ENCODE measurements at places on chromosomes 3 and 15.

DNA sequence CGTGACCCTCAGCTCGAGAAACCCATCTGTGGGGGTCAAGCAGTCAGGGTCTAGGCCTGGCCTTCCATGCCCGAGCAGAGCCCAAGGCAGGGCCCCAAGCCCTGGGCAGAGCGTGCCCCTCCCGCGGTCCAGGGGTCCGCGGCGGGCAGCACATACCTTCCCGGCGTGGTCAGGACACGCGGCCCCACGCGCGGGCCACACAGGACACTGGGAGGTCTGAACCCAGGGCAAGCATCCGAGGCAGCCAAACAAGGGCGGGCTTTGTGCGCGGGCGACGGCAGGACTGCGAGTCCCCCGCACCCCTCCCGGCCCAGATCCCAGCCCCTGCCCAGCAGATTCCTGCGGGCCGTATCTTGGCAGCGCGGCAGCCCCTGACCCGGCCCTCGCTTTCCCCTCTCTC is 61.6 kb upstream of the ACAN start:
- no peak for DNase-seq

- no peak for DNase-seq
Measured at GRCh38 chr3:129425213-129425612, 3.2 kb downstream of the EFCAB12 start.

GRCh38 chr3:123723070-123723469 is 138.2 kb upstream of the HACD2 start:
- no peak for DNase-seq

DNA sequence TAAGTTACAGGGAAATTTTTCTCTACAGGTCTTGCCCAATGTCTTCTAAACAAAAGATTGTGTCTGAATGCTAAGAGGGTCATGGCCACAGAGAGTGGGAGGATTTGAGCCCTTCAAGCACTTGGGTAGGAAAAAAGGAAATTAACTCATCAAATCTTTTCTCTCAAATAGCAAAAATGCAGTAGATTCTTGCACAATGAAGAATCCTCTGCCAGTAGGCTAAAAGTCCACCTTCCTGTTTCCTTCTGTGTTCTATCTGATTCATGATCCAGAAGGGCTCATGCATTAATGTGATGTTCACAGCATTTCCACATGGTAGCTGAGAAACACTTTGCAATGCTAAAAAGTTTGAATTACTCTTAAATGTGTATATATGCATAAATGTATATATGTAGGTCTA is 177.1 kb downstream of the CD47 start:
- no peak for DNase-seq

DNA sequence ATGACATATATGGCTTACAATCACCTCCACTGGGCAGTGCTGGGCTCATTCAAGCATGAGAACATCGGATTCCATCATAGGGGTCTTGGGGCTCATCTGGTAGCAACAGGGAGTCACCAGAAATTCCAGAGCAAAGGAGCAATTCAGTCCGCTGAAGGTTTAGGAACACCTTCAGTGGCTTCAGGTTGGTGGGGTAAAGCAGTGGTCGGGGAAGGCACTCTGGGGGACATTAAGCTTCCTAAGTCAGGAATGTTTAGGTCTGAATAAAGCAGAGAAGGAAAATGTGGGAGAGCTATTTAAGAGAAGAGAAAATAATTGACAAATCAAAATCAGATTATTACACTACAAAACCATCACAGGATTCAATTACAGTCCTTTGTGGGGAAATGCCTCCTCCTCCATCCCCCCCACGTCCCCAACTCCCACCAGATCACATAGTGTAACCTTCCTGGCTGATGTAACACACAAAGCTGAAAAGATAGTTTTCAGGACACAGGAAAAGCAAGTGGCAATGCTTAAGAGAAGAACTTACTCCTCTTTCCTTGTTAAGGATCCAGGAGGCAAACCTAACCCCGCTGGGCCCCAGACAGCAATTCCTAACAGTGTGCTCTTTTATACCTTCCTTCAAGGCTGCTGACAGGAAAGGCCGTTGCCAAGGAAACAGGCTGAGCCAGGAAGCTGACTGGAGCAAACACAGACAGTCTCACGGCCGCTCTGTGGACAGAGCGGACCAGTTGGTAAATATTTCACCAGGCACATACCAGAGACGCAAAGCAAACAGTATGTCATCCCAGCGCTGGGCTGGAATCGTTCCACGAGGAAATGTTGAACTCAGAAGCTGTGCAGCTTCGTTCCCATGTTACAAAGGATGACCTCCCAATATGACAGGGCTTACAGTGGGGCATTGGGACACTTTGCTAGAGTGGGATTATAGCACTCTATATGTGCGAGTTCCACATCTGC is 57.5 kb upstream of the LMCD1 start:
- no peak for DNase-seq

DNA sequence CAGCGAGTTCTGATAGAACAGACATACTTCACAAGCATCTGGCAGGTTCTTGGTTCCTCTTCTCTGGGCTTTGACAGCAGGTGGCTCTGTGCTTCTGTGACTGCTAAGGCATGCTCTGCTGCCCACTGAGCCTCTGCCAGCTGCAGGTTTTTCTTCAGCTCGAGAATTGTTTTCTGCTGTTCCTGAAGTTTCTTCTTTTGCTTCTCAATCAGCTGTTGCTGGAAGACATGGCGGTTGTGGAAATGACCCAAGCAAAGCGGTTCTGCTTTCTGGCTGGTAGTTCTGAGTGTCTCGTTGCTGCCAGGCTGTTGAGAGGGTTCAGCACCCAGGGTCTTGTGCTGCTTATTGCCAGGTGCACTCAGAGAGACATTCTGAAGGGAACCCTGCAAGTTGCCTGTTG is 50.8 kb downstream of the CCDC191 start:
- no peak for DNase-seq

GRCh38 chr3:170418422-170419398 is at the start of gene CLDN11:
Gene CLDN11 (plus strand): TSS chr3:170418868. CDS start chr3:170419067, 199 bp downstream.
- DNase-seq = no peak

DNA sequence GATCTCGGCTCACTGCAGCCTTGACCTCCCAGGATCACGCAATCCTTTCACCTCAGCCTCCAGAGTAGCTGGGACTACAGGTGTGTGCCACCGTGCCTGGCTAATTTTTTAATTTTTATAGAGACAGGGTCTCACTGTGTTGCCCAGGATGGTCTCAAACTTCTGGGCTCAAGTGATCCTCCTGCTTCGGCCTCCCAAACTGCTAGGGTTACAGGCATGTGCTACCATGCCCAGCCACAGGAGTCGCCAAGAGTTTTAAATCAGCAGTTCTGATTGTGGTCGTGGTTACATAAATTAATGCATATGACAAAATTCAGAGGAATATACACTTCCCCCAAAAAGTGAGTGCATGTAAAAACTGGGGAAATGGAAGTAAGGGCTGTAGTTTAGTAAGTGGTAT is 32.9 kb downstream of the MEGF11 start:
- DNase-seq = no peak

- DNase-seq = no peak
Measured at GRCh38 chr15:85010386-85011159, 28.9 kb downstream of the PDE8A start.

DNA sequence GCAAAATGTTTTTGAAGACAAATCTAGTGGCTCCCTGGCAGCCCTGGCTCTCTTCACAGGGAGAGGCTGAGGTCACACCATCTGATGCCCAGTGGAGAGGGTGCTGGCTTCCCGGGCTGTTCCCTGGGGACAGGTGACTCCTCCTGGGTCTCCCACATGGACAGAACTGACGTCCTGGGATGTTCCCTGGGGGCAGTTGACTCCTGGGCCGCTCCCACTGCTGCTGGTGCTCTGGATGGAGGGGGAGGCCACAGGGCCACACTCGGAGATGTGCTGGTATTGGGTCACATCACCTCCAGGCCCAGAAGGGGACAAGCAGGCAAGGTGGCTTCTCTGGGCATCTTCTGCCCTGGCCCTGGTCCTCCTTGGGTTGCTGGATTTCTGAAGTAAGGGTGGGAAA is 27.8 kb upstream of the ACAD9 start:
- no peak for DNase-seq

DNA sequence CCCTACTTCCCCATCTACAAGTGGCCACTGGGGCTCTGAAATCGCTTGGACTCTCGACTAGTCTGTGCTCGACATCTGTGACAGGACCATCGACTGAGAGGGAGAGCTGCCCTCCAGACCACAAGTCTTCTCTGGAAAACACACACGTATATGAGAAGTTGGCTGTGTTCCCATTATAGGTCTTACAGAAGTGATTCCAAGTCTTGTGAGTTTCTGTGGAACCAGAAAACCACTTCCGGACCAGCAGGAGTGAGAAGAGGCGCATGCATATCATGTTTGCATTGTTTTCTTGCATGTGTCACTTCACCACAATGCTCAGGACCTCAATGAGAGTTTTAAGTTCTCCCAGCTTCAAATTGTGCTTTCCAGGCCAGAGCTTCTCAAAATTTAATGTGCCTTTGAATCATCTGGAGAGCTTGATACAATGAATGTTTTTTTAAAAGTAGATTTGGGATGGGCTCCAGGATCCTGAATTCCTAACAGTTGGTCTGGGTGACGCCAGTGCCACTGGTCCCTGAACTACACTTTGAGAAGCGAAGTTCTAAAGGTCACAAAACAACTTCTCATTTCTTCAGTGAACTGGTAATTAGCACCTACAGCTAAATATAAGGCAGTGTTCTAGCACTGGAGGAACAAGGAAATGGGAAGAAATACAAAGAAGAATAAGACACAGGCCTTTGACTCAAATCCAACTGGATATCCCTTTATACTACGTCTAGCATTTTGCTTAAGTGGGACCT is 15.7 kb downstream of the LIPC start:
- no peak for DNase-seq

GRCh38 chr15:52318729-52319500 is 23.3 kb upstream of the MYO5C start:
- no peak for DNase-seq

- no peak for DNase-seq
Measured at GRCh38 chr3:155350571-155350970, 57.1 kb upstream of the STRIT1 start.

GRCh38 chr15:49313650-49314049 is 109.4 kb upstream of the FGF7 start:
- no peak for DNase-seq

DNA sequence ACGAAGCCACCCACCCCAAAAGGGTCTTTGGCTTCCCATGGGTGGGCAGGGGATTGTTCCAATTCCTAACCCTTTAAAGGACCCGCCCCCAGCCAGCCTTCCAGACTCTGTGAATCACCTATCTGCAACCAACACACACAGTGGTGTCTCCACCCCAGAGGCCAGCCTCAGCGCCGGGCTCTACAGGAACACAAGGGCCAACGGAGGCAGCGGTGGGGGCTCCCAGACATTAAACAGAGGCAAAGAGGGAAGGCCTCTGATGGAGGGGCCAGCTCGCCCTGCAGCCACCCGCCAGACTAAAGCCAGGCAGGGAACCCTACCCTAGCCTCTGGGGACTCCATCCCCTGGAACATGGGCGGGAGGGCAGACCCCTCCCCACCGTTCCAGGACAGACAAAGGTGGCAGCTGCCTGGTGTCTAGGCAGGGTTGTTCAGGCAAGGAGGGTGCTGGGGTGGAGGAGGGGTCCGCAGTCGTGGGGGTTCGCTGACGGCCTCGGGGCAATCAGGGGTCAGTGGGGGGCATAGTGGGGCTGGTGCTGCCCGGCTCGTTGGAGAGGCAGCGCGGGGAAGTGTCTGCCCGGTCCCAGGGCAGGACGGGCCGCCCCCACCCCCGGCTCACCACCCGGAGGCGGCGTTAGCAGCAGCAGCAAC is 448 bp downstream of the SHISA5 start:
- no peak for DNase-seq

- no peak for DNase-seq
Measured at GRCh38 chr3:87354398-87354797, 78.0 kb upstream of the POU1F1 start.
